ENCODE measurements at places on chromosomes 6 and 20.

DNA sequence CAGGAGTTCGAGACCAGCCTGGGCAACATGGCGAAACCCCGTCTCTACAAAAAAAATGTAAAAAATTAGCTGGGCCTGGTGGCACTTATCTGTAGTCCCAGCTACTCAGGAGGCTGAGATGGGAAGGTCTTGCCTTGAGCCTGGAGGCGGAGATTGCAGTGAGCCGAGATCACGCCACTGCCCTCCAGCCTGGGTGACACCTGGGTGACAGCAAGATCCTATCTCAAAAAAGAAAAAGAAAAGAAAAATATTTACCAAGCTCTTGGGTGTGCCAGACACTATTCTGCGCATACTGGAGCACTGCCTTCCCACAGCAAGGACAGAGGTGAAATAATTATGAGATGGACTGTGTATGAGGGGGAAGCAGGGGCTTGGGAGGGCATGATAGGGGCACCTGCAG, 19.6 kb downstream of the POFUT1 start:
- DNase-seq = peak; percentile 64

DNA sequence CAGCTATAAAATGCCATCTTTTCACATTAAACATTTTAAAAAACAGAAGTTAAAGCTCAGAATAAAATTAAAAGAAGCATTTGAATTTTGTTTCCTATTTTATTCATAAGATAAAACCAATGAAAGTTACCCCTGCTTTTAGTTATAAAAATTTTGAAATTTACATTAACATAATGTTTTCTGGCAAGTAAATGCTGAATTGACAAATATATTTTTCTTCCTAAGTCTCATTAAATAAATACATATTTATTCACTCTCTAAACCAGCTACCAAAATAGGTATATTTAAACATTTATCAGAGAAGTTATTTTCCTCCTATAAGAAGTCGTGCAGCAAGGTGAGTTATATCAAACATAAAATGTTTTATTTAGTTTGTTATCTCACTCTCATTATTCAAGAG, 213.6 kb downstream of the TRDN start:
- no peak for DNase-seq

- no peak for DNase-seq
These were observed 35.2 kb upstream of the OVOL2 start for GRCh38 chr20:18092890-18093289.

- DNase-seq = peak; percentile 83
These were observed at the start of gene DDR1 for GRCh38 chr6:30883685-30884520. DDR1 (plus strand) TSS chr6:30884519; CDS start chr6:30888730, 4,211 bp downstream.

GRCh38 chr6:17361013-17361412, 32.4 kb upstream of the CAP2 start:
- no peak for DNase-seq

GRCh38 chr6:113011389-113011788, 664.3 kb downstream of the RFPL4B start:
- no peak for DNase-seq

DNA sequence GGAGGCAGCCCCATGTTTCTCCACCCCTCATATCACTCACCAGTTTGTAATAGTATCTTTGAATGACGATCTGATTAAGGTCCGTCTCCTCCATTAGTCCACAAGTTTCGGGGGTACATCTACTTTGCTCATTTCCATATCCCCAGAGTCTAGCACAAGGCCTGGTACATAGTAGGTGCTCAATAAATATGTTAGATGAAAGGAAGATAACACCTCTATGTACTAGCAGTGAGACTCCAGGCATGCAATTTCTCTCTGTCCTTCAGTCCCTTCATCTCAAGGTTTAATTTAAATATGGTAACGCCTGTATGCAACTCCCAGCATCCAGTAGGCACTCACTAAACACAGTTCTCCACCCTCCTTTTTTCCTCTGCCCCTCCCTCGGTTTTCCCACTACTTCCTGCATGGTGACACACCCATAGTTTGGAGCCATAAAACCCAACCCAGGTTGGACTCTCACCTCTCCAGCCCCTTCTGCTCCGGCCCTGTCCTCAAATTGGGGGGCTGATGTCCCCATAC, 461 bp upstream of the HNF4A start:
- peak; percentile 81 for DNase-seq

- DNase-seq = no peak
These were observed 374.1 kb downstream of the BCKDHB start for GRCh38 chr6:80480421-80481157.

- no peak for DNase-seq
These were observed 20.1 kb downstream of the C6orf163 start for GRCh38 chr6:87364602-87365252.

GRCh38 chr6:151958332-151958731, 150.8 kb downstream of the ESR1 start:
- no peak for DNase-seq

GRCh38 chr20:35001596-35002362, 46.1 kb downstream of the MYH7B start:
- DNase-seq = no peak

GRCh38 chr6:110558575-110558974, 82.2 kb upstream of the SLC22A16 start:
- no peak for DNase-seq

DNA sequence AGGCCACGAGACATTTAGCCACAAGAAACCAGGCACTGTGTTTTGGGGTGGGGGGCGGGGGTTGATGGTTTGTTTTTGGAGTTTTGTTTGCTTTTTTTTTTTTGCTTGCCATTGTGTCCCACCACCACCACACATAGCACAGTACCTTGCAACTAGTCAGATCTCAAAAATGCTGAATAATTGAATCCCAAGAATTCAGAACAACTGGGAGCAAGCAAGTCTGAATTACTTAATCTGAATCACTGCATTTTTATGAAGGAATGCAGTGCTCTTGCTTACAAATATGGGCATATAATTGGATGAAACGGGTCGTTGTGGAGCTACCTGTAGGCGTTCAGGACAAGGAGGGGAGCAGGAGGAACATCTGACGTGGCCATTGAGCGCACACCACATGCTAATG, 151.5 kb upstream of the CDYL start:
- no peak for DNase-seq

DNA sequence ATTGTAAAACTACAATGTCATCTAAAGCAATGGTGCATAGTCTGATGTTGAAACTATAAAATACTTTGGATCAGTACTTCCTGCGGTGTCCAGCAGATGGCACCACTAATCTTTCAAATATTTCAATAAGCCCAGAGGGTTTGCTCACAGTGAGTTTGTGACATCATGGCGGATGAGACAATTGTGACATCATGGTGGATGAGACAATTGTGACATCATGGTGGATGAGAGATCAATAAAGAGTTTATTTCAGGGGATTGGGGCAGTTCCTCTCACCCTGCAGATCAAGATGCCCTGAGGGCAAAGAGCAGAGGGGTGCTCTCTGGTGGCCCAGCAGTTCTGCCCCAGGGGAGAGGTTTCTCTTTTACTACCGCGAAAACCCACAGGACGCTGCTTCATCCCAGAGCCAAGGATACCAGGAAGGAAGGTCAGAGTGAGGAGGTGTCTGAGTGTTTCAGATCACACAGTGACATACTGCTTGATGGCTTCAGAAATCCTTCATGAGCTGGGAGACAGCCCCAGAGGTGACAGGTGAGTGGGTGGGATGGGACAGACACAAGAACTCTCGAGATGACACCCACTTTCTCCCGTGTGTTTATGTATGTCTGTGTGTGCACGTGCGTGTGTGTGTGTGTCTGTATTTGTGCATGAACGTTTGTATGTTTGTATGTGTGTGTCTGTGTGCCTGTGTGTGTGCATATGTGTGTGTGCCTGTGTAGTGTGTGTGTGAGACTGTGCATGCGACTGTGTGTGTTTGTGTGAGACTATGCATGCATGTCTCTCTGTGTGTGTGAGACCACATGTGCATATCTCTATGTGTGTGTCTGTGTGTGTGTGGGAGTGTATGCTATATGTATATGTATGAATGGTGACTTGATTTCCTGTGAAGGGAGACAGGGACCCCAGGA, 7.3 kb upstream of the ULBP2 start:
- DNase-seq = peak; percentile 75

DNA sequence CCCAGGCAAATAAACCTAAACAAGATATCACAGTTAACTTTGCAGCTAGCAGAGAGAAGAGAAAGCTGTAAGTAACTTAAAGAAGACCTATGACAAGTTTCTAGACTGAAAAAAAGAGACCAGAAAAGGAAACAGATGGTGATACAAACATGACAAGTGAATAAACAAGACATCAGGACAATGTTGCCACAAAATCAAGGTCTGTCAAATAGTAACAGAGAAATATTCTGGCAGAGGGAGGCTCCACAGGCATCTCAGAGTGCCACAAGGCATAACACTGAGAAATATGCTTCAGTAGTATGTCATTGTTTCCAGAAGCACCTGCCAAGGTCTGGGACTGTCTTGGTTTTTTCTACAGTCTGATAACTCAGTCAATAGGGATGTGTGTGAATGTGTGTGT, 332.2 kb downstream of the KHDRBS2 start:
- DNase-seq = no peak

DNA sequence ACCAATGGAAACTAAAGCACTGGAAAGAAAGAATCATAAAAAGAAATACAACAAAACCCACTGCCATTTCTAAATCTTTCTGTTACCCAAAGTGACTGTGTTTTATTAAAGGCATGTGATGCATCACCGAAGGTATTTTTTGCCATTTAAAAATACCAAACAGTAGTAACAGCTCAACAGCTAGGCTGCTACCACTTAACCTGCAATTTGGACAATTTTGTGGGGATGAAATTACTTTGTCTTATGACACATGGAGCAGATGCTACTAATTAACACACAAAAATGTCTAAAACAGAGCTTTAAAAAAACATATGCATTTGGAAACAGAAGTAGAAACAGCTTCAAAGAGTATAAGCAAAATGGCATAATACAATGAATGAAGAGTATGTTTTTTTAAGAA, 97.4 kb downstream of the ATXN1 start:
- no peak for DNase-seq

DNA sequence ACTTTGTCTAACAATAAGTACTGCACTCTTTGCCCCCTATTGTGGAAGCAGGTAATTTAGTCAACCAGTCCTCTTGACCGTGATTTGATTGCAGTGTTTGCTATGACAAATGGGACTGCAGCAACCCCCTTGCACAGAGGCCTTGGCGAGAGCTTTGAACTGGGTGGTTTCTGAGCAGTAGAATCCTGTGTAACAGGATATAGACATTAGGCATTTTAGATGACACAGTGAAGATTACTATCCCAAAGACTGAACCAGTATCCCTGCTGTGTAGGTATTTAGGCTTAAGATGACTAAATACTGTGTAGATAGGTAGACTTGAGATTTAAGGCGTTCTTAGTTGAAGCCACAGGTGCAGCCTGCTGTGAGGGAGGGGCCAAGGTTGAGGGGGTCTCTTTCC, 9.9 kb downstream of the DNMT3B start:
- no peak for DNase-seq

DNA sequence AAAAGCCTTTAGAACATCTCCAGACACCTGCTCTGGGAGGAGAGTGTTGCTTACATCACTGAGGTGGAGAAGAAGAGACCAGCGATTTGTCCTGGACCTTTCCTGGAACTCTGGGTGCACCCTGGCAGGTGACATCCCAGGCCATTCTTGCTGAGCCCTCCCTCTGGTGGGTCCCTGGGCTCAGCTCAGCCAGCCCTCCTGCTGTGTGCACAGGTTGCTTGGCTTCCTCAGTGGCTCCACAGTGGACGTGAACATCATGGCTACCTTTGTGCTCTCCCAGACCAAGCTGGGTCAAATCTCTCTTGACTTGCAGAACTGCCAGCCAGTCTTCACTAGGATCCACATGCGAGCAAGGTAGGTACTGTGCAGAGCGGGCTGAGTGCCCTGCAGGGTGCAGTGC, 19.9 kb upstream of the BPIFA2 start:
- DNase-seq = no peak

- DNase-seq = no peak
These were observed 25.0 kb downstream of the L3MBTL3 start for GRCh38 chr6:130043344-130043743.

DNA sequence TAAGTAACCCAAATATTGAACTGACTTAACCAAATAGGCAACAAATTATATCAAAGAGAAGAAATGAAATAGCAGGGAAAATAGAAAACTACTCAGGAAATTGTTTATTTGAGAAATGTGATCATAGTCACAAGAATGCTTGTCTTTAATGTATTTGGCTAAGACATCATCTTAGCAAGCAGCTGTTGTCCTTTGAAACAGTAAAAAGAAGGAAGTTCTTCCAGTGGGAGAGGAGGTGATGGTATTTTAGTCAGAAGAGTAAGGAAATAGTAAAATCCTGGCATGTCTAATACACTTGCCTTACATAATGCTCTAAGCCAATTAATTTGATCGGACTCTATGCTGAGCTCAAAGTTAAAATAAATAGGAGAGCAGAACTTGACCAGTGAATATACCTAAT, 126.5 kb downstream of the EPM2A start:
- DNase-seq = no peak

DNA sequence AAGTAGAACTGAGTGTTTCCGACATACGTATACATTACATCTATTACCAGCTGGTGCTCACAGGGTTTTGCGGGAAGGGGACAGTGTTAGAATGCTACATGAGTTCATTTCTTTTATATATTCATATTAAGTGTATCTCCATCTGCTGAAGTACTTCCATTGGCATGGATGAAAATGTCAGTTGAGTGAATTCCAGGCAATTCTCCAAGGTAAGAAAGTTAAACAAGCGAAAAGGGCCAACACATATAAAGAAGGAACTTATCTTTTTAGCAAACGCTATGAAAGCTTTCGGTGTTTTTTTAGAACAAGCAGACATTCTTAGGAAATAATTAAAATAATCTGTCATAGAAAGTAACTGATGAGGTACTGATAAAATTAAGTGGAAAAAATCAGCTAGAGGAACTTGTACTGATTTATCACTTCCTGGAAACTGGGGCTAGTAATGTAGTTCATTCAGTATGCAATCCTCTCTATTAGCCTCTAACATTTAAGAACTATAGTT, 34.6 kb downstream of the RNF146 start:
- no peak for DNase-seq

DNA sequence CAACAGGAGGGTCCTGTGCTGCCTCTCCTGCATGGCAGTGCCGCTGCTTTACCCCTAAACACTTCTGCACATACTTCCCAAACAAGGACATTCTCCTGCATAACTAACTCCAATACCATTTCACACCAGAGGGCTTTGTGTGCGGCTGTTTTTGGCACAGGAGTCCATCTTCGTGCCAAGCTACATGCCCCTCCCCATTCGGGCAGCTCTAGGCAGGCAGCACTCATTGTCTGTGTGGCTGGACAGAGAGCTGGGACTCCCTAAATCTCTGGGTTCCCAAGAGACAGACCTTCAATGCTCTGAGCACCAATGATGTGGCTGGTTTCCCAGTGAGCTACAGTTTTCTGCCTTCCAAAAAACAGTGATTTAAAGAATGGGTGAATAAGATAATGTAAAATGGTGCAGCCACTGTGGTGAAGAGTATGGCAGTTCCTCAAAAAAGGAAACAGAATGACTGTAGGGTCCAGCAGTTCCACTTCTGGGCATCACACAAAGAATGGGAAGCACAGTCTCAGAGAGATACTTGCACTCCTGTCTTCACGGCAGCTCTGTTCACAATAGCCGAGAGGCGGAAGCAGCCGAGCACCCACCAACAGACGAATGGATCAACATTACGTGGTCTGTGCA, 80.3 kb upstream of the DUSP22 start:
- no peak for DNase-seq

GRCh38 chr6:107523054-107523791, 33.3 kb downstream of the SOBP start:
- no peak for DNase-seq
